ENCODE measurements at places on chromosomes 11 and 22.

DNA sequence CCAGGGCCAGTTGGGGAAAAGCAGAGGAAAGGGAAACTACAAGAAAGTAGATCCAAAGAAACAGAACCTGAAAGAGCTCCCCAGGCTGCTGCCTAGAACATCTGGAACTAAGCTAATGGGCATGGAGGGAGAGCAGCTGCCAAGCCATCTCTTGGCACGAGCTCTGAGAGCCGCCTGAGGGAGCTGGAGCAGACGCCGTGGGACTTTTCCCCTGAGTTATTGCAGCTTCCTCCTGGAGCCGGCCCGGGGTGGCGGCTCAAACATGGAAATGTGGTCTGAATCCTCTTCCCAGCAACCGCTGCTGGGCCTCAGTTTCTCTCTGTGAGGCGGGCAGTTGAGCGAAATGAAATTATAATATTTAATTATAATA is 41.8 kb downstream of the LIF start:
- DNase-seq = no peak

DNA sequence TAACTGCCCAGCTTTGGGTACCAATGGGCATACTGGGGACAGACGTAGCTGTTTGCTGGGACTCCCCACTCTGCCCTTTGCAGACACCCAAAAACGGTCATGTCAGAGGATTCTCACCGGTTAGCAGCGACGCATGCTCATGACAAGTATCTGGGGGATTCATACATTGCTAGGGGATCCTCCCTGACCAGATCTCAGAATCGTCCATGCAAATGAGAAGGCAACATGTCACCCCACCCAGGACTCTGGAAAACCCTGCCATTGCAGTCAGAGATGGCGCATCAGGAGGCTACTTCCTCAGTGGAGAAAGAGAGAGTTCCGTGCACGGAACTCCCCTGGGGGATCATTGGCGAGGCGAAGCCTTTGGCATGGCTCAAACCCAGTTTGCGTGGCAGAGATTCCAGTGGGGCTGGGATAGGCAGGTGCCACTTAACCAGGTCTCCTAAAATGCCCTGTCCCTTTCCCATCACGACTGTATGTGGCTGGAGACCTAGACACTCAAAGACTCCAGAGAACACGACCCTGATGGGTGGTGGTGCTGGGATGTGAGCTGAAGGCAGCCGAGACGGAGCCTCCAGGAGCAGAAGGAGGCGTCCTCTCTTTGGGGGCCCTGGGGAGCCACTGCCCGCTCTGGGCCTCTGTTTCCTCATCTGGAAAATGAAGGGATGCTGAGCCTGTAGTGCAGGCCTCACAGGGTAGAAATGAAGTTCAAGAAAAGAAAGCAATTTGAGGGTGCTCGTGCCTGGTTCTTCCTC is 4.9 kb downstream of the RGL4 start:
- no peak for DNase-seq

- DNase-seq = no peak
Measured at GRCh38 chr22:45207981-45208664, 32.6 kb downstream of the KIAA0930 start.

- peak; percentile 84 for DNase-seq
Measured at GRCh38 chr11:116791002-116791812, 472 bp downstream of the APOA5 start.

- no peak for DNase-seq
Measured at GRCh38 chr11:67279589-67280340, 9.3 kb upstream of the ANKRD13D start.

DNA sequence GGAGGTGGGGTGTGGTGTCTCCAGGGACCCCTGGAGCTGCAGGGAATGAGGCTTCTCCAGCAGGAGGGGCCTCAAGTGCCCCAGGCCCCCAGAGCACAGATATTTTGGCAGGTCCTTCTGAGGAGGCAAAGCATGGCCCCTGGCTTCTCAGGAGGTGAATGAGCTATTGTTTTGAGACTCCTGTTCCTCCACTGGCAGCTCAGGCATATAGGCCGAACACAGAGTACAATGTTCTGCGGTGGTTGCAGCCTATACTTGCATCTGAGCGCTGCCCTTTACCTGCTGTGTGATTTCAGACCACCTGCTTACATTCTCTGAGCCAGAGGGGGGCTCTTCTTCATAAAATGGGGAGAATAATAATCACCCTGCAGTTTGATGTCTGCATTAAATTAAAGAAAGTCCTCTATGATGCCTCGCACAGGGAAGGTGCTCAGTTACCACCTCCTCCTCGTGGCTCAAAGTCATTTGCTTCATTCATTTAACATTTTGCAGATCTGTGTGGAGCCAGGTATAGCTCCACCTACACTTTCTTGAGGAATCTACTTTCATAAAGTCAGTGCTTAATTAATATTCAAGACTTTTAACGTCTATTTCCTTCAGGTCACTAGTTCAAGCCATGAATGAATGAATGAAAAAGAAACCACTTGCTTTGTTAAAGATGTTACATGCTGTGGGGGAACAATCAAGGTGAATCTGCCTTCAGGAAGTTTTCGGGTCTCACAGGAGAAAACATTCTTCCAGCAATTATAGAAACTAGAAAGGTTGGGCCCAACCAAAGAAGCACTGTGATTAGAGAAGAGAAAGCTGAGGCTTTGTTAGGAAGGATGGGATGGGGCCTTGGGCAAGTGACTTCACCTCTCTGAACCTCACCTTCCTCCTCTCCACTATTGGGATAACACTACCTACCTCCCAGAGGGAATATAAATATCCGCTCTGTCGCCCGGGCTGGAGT is 68.4 kb downstream of the ADAMTS15 start:
- DNase-seq = no peak

DNA sequence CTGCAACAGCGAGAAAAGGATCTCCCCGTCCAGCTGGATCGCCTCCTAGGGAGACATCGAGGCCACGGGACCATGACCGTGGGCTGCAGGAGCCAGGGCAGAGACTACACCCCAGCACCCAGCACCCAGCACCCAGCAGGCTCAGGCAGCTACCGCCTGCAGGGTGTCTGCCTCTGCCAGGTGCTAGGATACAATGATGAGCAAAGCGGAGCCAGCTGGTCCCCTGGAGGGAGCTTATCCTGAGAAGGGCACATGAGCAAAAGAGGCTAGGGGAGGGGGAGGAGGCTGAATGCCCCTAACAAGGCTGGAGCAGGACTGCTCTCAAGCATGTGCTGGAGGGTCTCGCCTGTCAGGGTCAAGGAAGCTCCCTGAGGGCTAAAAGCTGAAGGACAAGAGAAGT is 4.8 kb upstream of the CASTOR1 start:
- DNase-seq = no peak

DNA sequence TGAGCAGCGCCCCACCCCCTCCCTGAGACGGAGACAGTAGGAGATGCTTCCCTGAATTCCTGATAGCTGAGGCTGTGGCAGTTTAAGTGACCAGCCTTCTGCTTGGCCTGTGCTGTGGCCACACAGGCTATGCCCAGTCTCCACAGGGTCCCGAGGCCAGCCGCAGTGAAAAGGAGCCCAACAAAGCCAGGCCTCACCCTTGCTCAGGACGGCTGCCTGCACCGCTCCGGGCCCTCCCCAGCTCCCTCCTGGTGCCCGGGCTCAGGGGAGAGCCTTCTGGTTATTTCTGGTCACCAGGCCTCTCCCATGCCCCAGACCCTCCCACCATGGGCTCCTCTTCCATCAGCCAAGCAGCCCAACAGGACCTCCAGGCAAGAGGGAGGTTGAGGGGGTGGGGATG is 28.8 kb downstream of the LRRC10B start:
- no peak for DNase-seq

GRCh38 chr11:39365809-39366436 is 2093.5 kb downstream of the LRRC4C start:
- DNase-seq = no peak

GRCh38 chr11:3103076-3103475 is 45.9 kb upstream of the CARS1 start:
- no peak for DNase-seq

DNA sequence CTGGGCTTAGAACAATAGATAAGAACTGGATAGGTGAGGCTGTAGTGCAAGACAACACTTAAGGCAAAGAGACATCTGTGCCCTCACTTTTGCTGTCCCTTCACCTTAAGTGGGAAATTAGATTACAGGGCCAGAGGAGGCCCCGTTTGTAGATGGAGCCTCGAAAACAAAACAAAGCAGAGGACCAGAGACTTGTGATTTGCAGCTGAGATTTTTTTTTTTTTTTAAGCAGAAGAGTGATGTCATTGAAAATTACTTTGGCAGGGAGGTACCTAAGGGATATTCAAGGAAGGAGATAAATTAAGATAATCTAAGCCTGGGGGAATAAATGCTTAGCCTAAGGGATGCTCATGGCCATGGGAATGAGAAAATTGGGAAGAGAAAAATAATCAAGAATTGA is 31.4 kb downstream of the ZC3H12C start:
- no peak for DNase-seq

- DNase-seq = peak; percentile 85
Measured at GRCh38 chr11:62974848-62975522, 9.8 kb downstream of the SLC22A6 start.

DNA sequence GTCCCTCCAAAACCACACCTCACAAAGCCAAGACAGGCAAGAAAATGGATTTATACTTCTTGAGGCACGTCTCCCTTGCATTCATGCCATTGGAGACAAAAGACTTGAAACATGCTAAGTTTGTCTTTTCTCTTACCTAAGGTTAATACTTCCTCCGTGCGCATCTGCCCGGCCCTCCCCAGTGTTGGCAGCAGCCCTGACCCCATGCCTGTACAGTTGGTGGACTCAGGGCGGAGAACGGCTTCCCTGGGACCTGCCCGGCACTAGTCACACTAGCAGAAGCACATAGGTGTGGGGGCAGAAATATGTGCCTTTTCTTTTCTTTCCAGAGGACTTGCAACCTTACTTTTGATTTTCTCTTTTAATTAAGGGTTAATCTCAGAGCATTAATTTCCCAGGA is 45.2 kb upstream of the FLI1 start:
- DNase-seq = no peak

DNA sequence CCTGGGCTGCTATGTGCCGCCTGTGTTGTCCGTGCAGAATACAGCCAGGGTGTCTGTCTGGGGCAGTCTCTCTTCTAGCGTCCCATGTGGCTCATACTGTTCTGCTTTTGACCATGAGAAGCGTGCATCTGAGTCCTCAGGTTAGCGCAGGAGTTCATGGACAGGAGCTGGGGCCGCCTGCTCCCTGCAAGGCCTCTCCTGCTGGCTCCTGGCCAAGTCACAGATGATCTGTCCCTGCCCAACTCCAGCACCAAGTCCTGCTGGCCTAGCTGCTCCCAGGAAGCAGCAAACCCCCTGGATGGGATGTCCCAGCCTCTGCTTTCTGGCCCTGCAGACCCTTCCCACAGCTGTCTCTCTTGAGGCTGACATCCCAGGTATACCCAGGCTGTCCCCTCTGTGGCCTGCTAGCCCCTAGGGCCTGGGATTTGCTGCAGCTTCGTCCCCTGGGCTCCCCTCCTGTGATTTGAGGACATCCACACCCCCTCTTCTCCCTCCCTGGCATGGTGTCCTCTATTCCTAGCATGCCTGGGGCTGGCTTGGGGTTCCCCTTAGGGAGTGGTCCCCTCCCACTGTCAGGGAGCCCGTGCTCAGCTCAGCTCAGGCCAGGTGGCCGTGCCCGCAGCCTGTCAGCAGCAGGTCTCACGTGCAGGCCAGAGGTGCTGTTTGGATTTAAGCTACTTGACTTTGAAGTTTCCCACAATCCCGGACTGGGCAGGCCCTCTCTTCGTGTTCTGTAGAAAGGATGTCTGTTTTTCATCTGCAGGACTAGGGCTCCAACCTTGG is 17.8 kb downstream of the PRR5 start:
- peak; percentile 75 for DNase-seq

DNA sequence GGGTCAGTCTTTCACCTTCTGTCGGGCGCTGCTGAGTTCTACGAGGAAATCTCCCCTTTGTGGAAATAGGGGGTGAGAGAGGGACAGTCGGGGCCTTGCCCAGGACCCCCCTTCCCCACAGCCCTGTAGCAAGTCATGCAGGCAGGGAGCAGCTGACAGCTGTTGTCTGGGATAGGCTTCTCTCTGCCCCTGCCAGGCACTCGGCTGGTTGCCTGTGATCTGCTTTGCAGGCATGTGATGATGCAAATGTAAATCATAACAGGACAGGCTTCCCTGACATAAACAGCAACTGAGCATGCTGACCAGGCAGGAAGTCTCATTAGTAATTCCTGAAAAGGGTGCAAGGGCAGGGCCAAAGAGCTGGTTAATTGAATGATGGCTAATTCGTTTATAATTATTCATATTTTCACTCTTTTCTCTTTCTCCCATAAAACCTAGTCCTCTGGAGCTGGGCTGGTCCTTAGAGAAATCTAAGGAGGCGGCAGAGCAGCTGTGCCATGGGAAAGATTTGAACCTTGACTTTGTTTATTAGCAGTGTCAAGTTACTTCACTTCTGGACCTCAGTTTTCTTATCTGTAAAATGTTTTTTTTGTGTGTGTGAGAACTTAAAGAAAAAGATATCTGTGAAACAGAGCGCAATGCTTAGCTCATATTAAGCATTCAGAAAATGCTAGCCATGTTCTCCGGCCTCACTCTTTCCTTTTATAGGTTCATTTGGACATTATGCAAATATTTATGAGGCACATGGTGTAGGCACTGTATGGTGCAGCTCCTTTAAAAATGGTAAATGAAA is 129.7 kb downstream of the LDLRAD3 start:
- DNase-seq = no peak

GRCh38 chr11:105975128-105975527 is 46.9 kb downstream of the MSANTD4 start:
- no peak for DNase-seq

DNA sequence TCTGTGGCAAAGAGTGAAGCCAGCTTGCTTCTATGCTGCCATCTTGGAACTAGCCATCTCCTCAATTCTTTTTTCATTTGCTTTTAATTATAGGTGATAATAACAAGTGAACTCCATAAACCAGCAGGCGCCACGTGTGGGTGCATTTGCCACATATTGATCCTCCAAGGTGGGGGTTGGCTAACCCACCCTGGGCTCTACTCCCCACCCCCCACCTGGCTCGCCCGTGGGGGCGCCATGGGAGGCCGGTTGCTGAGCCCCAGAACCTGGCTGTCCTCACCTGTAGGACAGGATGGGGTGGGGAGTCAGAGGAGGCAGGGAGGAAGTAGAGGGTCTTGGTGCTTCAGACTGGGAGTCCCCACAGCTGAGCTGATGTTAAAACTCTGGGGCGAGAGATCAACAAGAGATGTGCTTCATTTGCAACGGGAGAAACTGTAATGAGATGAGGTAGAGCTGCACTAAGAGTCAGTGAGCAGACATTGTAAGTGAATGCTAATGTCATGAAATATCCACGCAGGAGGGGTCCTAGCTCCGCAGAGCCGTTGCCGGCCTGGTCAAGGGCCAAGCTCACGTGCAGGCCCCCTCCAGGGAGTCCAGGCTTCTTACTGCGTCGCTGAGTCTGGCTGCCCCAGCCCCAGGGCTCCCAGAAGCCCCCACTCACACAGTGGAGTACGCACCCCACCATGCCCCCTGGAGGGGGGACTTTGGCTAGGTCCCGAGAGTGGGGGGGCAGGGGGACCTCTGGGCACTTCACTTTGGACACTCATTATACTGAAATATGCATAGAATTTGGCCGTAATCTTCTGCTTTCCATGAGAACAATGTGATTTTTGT is 59.4 kb downstream of the BRD1 start:
- DNase-seq = peak; percentile 15

- DNase-seq = no peak
Measured at GRCh38 chr11:82003671-82004515, 729.8 kb downstream of the FAM181B start.

All from pancreas (tissue), 10 donors.